SK-N-SH (cell line): ENCODE measurements at places on chromosomes 1 and 21. TPM values are rescaled to one million over a fixed set of nuclear protein-coding genes. Genes with fewer than 3 reads are reported as not detected.

GRCh38 chr21:15058854-15059263 is 5.9 kb downstream of the NRIP1 start:
- DNase-seq, result no peak

- no peak for DNase-seq
These were observed 20.5 kb upstream of the XPR1 start for GRCh38 chr1:180611016-180611930.

- peak; percentile 50 for DNase-seq
These were observed 4.3 kb upstream of the S100A9 start for GRCh38 chr1:153353226-153353947.

- DNase-seq, result no peak
These were observed 6.1 kb downstream of the PDE9A start for GRCh38 chr21:42659416-42660117.

LRRC3 gene
- 1.9 and 2.3 TPM in 2 replicates for polyA plus RNA-seq

BMP8A gene
- polyA plus RNA-seq, result 0.05 and 0.16 TPM in 2 replicates

YY1AP1 gene
- 45.0 and 85.3 TPM in 2 replicates for polyA plus RNA-seq
